ENCODE measurements at places on chromosomes 1 and 21.

DNA sequence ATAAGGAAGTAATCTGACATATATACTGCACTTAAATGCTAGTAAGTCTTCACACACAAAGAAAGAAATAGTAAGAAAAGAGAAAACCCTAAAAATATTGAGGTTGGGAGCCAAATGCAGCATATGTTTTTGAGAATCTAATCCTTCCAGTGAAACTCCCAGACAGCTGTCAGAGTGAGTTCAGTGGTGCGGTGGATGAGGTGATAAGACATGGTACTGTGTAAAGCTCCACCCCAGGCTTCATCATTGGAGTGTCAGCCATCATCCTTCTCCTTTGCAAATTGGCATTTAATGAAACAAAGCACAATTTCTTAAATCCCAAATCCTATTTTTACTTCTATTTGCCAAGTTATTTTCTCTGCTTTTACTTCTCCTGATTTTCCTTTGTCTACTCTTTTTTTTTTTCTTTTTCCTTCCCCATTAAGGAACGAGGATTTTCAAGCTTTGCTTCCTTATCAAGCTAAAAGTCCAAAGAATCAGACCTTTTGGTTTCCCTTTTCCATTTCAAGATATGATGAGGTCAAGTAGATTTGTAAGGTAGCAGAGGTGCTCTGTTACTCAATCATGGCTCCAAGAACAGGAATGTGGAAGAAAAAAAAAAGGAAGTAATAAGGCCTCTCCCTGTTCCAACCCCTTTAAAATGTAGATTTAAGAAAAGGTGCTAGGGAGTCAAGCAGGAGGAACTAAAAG is 343.3 kb downstream of the SETD4 start:
- DNase-seq = no peak

DNA sequence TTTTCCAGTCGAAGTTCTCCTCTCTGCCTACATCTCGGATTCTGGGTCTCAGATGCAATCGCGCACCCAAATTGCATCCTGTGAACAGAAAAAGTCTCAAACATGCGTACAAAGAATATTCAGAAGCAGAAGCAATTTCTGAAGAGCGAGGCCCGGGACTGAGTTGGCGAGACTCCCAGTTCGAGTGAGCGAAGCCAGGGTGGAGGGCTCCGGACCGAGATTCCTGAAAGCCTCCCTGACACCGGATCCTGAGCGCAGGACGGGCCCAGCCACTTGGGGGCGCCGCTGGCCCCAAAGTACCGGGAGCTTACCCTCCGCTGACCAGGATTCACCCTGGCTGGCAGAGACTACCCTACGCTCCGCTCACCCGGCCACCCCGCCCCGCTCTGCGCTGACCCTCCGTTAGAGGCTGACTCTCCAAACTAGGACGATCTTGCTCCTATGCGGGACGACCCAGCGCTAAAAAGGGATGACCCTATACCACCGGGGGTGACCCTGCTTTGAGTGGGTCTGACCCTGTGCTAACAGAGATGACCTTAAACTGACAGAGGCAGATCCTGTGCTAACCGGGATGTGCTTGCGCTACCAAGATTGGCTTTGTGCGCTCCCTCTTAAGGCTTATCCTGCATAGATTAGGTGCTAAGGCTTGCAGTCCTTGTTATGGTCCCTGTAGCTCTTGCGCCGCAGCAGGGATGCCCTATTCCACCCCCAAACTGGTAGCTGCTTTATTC is 12.1 kb downstream of the FOXD2 start:
- no peak for DNase-seq

GRCh38 chr1:176450526-176450925 is 12.4 kb upstream of the PAPPA2 start:
- DNase-seq = no peak

DNA sequence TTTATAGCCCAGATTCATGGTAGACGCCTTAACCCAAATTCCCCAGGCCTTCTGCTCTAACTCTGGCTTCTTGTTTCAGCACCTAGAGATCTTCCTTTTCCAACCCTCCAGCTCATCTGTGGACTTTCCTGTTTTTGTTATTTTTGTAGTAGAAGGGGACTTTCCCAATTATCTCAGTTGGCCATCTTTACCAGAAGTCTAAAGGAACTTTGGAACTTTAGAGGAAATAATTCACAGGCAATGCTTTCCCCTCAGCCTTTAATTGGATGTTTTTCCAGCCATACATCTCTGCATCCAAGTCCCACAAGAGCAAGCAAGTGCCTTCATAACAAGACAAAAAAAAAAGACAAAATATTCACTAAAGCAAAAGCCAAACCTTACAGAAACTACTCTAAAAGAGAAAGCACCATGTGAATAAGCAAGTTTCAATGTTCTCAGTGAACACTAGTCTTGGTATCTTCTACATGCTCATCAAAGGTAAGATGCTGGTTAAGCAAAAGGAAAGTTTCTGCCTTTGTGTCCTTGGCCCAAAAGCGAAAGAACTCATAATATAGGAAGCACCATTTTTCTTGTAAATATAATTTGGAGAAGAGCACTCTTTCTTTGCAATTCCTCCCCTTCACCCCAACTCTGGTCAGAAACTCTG is 377.3 kb downstream of the SETD4 start:
- no peak for DNase-seq

- DNase-seq = no peak
Observed at GRCh38 chr21:46211376-46211775, 17.2 kb downstream of the LSS start.

DNA sequence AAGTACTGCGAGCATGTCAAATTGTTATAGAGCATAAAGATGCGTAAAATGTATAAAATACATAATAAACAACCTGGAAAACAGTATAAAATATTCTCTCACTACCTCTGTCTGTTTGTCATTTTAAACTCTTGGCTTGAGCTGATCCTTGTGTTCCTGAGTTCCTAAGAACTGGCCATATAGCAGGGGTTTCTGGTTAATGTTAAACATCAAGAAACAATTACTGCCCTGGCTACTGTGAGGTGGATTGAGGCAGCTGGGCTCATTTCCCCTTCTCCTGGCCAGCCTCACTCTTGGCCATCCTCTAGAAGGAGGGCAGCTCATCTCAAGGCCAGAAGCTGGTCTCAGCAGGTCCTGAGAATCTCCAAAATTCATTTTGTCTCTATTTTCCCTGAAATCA is 297.3 kb upstream of the USP24 start:
- no peak for DNase-seq

- no peak for DNase-seq
Observed at GRCh38 chr1:175172503-175172902, 20.1 kb downstream of the KIAA0040 start.

- no peak for DNase-seq
Observed at GRCh38 chr1:175269151-175269550, 76.6 kb upstream of the KIAA0040 start.

DNA sequence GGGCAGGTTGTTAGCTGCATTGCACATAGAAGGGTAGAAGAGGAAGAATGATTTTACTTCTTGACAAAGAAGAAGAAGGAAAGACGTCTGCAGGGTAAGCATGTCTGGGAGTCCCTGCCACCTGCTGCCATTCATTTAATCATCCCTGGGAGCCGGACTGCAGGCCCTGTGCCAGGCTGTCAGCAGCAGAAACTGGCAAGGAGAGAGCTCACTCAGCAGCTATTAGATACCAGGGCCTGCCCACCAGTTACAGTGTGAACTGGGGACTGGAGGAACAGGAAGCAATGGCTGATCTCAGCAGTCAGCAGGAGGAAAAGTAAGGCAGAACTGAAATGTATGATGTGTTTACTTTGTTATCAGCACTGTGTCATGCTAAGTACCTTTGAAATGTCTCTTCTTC is 75.7 kb upstream of the C1orf87 start:
- DNase-seq = no peak

- DNase-seq = no peak
Observed at GRCh38 chr1:35788139-35788538, 18.4 kb upstream of the CLSPN start.

GRCh38 chr1:5928714-5929400 is 63.4 kb downstream of the NPHP4 start:
- peak; percentile 97 for DNase-seq

- DNase-seq = no peak
Observed at GRCh38 chr1:171805395-171806115, 24.1 kb downstream of the METTL13 start.

- DNase-seq = no peak
Observed at GRCh38 chr1:5369223-5369622, 623.0 kb downstream of the NPHP4 start.

GRCh38 chr1:239896569-239896968 is 195.1 kb upstream of the FMN2 start:
- DNase-seq = no peak

DNA sequence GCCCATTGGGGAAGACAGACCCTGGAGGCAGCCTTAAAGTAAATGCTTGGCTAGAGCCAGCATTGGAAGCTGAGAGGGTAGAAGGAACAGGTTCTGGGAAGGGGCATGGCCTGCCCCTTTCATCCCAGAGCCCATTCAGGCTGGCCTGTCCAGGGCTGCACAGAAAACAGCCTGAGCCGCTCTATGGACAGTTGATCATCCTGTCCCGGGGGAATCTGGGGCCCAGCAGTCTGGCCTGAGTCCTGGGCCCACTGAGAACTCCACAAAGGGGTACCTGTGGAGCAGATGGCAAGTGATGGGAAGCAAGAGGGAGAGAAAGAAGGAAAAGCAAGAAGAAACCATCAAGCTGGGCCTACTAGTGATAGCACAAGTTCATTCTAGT is 13.2 kb downstream of the TMEM81 start:
- DNase-seq = no peak

- peak; percentile 97 for DNase-seq
Observed at GRCh38 chr21:34545079-34545884, 33.3 kb upstream of the KCNE1 start.

DNA sequence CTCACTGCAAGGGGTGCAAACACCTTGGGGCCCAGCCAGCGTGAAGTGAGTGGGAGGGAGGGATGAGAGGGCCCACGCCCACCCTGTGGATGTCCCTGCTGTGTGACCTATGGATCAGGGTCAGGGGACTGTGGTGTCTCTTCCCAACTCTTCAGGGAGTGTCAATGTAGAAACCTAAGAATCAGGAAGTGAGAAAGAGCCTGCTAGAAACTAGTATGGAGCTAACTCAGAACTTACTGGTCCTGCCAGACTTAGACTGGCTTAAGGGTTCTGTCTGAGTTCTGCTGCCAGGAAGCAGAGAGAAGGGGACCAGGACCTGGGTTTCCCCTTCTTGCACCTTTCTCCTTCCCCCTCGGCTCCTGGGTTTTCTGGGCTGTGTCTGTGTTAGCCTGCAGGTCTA is 1.8 kb upstream of the IL10 start:
- DNase-seq = no peak

GRCh38 chr1:195458365-195458764 is 1149.9 kb downstream of the KCNT2 start:
- no peak for DNase-seq
